Breast epithelium (tissue), 4 donors: ENCODE measurements at places on chromosomes 2 and 18.

GRCh38 chr2:52956766-52957165 lies 810.8 kb upstream of the CHAC2 start:
- no peak for DNase-seq

- DNase-seq: peak; percentile 51
These were observed 10.2 kb upstream of the THNSL2 start for GRCh38 chr2:88159955-88160415.

DNA sequence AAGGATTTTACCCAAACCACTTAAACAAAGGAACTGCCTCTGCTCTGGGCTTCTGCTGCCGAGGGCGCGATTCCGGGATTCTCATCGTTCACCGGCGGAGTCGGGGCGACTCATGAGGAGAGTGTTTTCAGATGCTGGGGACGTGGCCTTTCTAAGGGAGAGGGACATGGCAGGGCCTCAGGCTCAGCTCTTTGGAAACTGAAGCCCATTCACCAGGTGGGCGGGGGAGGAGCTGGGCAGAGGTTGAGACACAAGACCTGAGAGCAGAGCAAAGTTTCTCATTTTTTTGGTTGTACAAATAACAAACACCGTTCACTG lies 29.8 kb downstream of the NFATC1 start:
- no peak for DNase-seq

GRCh38 chr2:181563101-181563692 lies 93.7 kb downstream of the CERKL start:
- no peak for DNase-seq

DNA sequence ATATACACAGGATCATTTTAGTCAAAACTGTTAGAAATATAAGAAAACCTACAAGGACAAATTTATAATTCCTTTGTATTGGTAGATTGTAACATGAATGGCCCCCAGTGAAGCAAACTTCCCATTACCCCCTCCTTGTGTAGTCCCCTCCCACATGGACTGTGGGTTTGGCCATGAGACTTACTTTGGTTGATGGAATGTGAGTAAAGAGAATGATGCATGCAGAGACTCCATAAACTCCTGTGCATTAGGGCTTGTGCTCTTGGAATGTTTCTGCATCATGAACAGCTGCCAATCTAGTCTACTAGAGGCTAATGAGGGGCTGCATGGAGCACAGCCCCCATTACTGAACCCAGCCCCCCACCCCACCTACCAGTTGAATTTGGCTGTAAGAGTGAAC lies 8.3 kb upstream of the TGFA start:
- DNase-seq: no peak

GRCh38 chr18:46814399-46814798 lies 57.5 kb upstream of the ST8SIA5 start:
- DNase-seq: no peak

DNA sequence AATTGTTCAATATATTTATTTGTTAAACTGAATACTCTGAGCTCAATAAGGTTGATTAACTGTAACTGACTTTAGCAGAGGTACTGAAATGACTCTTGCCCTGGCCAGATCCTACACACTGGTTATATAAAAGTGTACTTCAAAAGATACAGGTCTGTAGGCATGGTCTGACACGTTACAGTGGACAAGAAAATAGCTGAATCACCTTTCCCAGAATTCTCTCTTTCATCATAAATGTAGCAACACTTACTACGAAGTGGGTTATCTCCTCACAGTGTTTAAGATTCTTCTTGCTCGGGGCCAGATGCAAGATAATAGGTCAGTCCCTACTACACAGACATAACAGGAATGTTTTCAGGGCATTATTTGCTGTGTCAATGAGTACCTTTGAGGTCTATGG lies 107.0 kb upstream of the ZC3H15 start:
- DNase-seq: no peak

- DNase-seq: no peak
These were observed 103.0 kb upstream of the FBXO11 start for GRCh38 chr2:48009256-48009655.

DNA sequence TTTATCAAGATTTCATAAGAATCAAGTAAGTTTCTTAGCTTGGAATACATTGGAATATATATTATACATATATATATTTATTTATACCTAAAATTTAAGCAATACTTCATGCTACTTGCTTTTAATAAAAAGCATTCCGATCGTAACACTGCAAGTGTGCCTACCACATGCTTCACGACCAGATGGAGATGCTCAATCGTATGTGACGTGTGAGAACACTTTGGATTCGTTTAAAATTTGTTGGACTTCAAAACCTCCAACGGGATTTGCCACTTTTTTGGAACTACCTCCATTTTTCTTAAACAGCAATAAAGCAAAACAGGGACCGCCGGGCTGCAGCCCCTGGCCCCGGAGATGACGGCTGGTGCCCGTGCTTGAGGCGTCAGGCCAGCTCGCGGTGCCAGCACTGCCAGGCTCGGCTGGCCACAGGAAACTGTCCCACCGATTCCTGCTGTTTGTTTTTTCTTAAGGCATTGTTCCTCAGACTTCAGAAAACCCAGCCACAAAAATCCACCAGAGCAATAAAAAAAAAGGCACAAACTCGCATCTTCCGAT lies 204.1 kb downstream of the TWIST2 start:
- DNase-seq: no peak

GRCh38 chr2:60105906-60106305 lies 447.5 kb downstream of the BCL11A start:
- DNase-seq: no peak

DNA sequence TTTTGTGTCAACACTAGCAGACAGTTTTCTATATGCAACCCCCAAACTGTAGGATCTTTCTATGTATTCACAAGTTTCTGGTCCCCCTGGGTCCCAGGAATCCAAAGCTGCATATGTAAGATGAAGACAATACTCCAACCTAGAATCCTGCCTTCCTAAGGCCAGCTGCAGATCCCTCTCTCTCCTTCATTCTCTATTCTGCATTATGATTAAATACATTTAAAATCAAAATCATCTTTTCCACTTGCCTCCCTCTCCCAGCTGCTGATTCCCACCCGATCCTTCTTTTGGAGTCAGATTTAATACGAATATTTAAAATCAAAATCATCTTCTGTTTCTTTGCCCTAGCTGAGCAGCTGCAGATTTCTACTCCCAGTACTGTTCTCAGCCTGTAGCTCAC lies 783.0 kb upstream of the ZEB2 start:
- DNase-seq: no peak

DNA sequence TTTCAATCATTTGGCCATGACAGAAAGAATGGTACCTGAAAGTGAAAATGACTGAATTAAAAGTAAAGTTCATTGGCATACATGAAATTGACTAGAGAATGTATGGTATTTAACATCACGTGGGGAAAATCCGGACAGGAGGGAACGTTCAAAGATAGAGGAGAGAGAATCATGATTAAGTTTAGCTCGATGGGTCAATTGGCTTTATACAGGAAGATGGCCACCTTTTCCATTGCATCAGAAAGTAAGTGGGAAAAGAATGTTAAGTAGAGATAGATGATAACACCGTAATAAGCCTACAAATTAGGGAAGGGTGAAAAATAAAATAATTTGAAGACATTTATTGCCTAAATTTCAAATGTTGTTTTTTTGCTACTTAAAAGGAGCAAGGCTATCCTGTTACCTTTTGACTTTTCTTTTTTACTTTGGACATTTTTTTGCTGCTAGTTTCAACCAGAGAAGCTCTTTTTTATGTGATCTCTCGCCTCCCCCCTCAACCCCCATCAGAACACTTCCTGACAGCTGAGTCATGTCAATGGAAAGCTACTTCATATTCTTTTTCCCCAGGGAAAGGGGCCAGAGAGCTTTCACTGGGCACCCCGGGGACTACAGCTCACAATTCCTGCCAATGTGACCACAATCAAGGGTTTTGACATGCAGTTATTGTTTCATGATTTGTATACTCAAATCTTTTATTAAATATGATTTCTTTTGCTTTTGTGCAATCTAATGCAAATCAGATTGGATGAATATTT lies 767 bp upstream of the CCDC102B start:
- no peak for DNase-seq

DNA sequence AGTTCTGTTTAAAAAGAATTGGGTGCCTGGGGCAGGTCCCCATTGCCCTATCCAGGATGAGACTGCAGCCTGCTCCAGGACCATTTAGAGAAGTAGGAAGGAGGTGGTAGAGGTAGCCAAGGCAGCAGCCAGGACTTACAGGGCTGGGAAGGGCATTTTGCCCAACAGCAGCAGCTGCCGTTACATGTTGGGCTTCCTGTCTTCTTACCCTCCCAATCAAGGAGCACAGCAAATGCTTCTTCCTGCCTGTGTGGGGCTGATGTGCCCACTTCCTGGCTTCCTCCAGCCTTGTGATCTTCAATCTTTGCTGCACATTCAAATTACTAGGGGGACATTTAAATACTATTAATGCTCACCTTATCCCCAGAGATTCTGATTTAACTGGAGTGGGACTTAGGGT lies 112.0 kb downstream of the QPCT start:
- no peak for DNase-seq

GRCh38 chr2:74694281-74694680 lies 40.2 kb downstream of the SEMA4F start:
- no peak for DNase-seq

DNA sequence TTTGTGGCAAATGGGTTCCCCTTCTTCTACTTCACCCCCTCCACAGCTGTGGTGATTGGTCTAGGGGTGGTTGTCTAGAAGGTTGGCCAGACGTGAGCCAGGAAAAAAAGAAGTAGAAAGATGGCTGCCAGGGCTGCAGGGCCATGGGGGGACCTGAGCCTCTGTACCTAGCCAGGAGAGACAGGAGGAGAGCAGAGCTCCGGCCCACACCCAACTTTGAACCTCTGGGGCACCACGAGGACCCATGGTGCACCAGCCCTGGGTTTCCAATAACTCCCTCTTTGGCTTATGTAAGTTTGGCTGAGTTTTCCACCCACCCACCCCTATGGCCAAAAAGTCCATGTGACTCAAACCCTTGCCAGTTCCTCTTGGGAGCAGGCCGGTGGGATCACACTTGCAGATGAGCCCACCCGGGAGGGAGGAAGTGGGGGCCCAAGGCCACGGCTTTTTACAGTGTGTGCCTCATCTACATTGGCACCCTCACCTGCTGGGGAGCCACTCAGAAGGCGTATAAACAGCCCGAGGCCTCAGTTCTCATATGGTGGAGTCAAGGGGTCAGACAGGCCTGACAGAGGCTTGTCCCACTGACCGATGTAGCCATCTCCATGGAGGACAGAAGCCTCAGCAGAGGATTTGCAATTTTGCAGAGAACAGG lies 293.1 kb upstream of the HDAC4 start:
- no peak for DNase-seq

DNA sequence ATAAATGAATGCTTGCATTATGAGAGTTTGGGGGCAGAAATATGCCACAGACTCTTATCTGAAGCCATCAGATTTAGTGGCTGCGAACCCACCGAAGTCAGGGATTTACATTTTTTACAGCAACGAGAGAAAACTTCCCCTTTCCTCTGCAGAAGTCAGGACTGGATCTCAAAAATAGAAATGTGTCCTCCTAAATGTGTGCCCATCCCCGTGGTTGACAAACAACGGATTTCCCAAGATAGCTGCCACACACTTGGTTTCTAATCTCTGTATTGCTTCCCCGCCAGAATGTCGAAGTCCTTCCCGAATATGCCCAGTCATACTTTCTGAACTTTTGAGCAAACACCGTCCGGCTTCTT lies 879 bp upstream of the ADAM23 start:
- no peak for DNase-seq

DNA sequence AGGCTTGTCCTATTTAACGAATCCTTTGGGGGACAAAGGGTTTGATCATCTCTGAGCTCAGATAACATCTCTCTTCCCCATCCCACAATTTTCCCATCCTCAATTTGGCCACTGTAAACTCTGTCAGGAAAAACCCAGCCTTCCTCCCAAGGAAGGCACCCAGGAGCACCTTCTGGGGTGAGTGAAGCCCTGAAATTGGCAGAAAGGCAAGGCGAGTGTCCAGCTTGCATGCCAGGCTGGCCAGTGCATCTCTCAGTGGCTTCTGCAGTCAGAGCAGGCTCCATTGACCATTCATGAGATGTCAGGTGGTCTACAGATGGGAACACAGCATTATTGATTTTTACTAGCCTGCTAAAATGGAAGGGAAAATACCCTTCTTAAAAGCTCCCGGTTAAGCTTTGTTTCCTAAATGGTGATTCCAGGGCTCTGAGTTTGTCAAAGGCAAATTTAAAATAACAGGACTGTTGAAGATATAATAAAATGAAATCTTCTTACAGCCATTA lies 83.2 kb upstream of the BOD1L2 start:
- DNase-seq: no peak

DNA sequence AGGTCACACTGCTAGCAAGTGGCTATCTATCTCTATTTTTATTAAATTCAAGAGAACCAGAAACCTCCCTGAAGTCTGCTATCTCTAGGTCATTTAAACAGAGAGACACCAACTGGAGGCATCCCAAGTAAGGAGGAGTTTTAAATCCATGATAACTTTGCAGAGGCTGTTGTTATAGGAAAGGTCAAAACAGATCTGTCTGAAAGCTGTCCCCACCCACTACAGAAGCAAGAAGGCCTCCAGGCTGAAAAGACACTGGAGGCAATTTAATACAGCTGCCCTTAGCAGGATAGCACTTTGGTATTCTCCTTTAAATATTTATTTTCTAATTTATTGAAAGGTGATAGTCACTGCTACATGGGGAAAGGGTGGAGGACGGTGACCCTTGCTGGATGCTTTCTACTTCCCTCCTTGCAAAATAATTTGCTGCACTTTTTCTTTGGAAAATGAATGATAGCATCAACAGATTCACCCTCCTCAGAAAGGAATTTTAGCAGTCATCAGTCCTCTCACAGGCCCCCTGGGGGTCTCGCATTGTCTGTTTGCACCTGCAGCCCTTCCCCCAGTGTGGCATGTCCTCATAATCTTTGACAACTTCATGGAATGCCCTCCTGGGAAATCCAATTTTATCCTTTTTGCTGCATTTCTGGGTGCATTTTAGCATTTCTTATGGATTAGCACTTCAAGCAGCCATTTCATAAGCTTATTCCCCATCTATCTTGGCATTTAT lies 429.5 kb upstream of the TNP1 start:
- DNase-seq: no peak
